ENCODE measurements at places on chromosomes 1 and 21. TPM values are rescaled to one million over a fixed set of nuclear protein-coding genes. Genes with fewer than 3 reads are reported as not detected.

DNA sequence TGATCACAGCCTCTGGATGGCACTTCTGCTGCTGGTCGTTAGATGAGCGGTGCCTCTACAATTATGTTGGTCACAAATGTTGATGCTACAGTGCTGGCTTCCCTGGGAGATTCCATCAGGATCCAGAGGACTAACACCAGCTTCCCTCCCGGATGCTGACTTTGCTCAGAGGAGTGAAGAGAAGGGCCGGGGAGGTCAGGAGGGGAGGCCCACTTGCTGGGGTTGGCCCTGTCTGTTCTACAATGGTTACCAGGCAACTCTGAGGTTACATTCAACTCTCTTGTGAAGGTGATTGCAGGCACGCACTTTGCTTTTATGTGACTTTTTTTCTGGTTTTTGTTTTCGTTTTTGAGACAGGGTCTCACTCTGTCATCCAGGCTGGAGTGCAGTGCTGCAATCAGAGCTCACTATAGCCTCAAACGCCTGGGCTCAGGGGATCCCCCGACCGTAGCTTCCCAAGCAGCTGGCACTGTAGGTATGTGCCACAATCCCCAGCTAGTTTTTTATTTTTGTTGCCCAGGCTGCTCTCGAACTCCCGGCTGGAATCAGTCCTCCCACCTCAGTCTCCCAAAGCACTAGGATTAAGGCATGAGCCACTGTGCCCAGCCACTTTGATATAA is 112.5 kb downstream of the ADSS2 start:
- no peak for DNase-seq

- no peak for DNase-seq
Observed at GRCh38 chr1:81008293-81008692, 792.4 kb upstream of the ADGRL2 start.

DNA sequence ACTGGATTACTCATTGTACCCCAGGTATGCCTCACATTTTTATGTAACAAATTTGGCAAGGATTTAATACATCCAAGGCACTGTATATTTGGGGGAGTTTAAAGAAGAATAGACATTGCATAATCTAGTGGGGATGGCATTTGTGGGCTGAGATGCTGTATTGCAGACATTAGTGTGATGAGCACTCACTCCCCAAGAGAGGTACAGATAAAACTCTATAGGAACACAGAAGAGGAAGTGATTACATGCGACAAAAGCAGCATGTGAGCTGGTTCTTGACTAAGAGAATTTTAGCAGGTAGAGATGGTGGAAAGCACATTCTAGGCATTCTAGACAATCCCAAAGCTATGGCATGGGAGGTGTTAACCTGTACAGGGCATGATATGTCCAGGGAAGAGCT is 24.2 kb upstream of the CDC14A start:
- no peak for DNase-seq

- DNase-seq = no peak
Observed at GRCh38 chr1:94004924-94005323, 95.7 kb upstream of the GCLM start.

The LACTBL1 gene
- not detected for total RNA-seq

DNA sequence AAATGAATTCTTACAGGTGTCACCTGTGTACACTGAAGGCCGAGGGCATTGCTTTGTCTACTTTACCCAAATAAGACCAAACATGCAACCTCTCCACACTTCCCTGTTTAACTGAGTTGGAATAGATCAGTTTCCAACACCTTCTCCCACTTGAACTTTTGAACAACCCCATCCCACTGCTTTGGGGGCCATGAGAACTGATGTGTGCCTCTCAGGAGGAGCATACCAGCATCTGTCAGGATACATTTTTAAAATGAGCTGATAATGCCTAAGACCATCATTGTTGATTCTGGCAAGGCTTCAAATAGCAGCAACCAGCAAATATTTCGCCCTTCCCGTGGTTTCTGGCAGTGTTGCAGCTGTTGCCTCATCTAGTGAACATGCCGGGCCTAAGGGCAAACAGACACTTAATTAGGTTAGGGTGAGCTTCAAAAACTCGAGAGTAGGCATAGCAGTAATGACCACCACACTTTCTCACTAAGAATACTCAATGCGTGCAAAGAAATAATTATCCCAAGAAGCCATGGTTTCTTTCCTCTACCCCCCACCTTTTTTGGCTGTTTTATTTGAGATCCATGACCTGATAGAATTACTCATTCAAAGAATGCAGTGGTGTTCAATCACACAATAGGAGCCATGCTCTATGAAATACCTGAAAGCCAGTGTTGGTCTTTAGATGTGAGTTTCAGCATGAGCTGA is 63.7 kb downstream of the MAP10 start:
- DNase-seq = no peak

DNA sequence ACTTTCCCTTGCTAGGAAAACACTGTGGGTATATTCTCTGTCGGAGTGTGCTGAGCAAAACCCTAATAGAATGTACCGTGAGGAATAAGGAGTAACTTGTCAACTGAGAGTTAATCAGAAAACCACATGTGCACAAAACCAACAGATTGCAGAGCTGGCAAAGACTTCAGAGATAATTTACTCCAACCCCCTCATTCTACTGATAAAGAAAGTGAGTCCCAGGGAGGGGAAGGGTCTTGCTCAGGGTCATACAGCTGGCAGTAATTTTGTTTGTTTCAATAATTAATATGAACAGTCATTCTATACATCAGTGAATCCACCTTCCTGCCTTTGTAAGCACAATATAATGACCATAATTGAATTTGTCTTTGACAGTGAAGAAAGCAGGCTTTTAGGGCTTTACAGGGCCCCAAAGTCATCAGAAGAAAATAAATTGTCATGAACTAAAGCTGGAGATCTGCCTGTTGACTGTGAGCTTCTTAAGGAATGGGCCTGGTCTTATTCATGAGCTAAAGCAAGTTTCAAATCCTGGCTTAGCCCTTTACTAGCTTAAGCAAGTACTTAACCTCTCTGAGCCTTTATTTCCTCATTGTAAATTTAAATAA is 67.2 kb upstream of the HOOK1 start:
- no peak for DNase-seq

The SPATA21 gene
- total RNA-seq = not detected

- DNase-seq = no peak
Observed at GRCh38 chr21:45457161-45457831, 52.3 kb downstream of the COL18A1 start.

GRCh38 chr1:228804640-228805413 is 69.5 kb downstream of the RHOU start:
- DNase-seq = no peak

DNA sequence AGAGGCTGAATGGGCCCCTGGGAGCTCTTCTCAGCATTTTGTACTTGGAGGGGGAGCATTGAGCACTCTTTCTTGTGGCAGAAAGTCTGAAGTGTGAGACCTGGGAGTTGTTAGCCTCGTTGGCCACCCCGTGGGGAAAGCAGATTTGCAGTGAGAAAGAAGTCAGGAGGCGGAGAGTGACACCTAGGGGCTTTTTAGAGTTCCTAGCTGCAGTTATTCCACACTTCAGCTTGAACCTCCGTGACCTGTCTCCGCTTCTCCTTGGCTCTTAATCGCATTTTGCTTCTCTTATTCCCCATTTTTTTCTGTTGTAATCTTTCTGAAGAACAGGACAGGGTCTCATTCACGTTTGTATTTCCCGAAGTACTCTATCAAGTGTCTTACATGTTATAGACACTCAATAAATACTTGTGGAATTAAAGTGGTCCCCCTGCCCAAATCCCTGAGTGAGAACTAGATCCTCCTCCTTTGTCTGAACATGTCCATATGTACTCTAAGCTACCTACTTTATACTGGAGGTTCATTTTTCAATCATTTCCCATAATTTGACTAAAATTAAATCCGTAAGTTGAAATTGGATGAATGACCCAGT is 14.5 kb upstream of the C1orf141 start:
- DNase-seq = peak; percentile 62

- DNase-seq = peak; percentile 62
Observed at GRCh38 chr1:201191653-201192260, 1.1 kb downstream of the IGFN1 start.

DNA sequence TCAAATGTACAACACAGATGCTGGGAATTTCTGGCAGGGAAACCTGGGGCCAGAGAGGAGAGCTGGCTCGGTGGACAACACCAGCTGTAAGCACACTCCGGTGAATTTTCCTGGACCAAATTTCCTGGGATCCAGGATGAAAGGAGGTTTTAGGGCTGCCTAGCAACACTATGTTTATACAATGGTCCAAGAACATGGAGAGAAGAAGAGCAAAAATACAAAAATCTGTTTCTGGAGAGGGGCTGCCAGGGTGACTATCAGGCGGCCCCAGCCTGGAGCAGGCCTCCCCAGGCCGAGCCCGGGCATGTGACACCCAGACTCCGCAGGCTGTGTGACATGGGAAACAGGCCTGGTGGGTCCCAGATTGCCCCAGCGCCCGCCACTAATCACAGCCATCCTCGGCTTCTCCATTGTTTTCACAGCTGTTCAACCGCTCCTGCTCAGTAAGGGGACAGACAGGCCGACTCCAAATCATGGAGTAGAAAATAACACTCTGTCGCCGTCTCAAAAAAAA is 336.0 kb upstream of the NFIA start:
- no peak for DNase-seq

The MYBPH gene
- total RNA-seq = 7.4 TPM

- no peak for DNase-seq
Observed at GRCh38 chr1:194004146-194004545, 817.7 kb upstream of the B3GALT2 start.

DNA sequence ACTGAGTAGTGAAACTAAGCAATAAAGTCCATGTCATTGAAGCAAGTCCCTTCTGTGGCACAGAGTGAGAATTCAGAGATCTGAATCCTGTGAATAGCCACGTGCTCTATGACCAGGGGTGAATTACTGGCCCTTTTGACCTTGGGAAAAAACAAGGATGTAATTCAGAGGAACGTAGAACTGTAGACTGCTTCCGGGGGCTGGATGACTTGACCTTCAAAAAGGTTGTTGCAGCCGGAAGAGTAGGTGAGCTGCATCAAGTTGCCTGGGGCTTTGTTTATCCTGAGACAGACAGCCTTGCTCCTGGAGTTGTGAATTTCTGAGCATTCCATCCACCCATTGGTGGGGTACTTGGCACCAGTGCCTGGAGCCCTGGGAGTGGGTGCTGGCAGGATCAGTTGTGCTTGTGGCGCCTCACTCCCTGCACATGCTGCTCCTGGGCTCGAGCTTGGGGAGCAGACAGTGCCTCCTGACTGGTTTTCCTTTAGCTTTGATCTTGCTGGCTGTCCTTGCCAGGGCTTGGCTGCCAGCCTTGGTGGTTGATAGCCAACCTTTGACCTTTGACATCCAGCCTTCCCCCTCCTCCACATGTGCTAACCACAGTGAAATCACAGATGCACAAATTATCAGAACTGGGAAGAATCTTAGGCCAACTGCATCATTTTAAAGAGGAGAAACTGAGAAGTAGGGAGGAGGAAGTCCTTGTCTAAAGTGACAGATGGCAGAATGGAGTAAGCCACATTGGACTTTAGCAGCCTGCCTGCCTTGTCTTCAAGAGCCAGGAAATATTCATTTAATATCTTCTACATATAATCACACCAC is 16.2 kb upstream of the MYOG start:
- no peak for DNase-seq

GRCh38 chr21:38472412-38473108 is 25.7 kb downstream of the ERG start:
- no peak for DNase-seq

The GPX7 gene
- 8.9 TPM for total RNA-seq

DNA sequence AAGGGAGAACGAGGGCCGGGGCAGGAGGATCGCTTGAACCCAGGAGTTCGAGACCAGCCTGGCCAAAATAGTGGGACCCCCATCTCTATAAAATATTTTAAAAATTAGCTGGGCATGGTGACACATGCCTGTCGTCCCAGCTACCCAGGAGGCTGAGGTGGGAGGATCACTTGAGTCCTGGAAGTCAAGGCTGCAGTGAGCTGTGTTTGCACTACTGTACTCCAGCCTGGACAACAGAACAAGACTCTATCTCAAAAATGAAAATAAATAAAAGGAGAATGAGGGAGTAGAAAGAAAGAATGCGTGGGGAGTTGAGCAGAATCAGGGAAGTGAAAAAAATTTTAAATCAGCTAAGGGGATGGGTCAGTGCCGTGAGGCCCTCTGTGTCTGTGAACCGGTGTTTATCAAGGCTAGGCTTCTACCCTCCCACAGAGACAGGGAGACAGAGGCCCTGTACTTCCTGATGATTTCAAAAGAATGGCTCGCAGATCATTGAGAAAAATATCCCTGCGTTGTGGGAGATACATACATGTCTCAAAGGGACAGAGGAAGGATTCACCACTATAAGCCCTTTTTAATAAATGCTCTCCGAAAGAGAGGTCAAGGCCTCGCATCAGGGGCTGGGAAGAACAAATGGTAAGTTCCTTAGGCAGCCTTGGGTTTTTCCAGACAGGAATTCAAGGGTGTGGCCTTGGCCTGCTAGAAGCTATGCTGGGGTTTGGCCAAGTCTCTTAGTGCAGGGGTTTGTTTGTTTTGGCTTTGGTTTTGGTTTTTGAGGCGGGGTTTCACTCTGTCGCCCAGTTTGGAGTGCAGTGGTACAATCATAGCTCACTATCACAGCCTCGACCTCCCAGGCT is 20.7 kb downstream of the IL10RB start:
- DNase-seq = no peak

The ECM1 gene
- total RNA-seq = 1.5 TPM

DNA sequence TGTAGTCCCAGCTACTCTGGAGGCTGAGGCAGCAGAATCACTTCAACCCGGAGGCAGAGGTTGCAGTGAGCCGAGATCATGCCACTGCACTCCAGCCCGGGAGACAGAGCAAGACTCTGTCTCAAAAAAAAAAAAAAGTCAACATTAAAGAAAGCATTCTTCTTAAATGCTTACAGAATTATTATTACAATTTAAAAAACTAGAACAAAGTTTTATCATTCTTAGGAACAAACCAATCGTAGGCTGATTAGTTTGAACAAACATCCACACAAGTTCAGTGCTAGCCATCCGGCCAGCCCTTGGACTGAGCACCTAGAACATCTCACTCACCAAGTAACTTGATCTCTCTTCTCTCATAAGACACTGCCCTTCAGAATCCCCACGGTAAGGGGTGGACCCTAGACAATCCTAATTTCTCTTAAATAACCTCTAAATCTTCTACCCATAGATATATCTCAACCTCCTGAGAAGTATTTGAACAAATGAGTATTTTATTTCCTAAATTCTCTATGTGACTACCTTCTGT is 16.0 kb downstream of the JAK1 start:
- DNase-seq = no peak

The SIM2 gene
- total RNA-seq = 1.00 TPM

The ZNF648 gene
- total RNA-seq = not detected

DNA sequence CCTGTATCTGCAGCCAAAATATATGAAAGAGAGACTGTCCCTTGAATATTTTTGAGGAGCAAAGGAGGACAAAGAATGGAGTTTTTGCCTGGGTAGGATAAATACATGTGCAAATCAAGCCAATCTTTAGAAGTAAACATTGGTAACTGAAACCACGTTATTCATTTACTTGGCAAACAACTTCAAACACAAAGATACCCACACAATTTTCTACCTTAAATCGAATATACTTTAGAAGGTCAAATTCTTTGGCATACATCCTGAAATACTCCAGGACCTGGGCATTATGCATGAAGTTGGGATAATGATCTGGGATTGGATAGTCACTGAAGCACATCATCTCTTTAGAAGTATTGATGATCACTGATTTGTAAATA is 9.6 kb downstream of the FMO5 start:
- DNase-seq = no peak
